Activated T-helper 9 cell treated with anti-CD3 and anti-CD28 coated beads, Interleukin-2, amount 50 U/mL, for 16 hours (primary cell): ENCODE measurements at places on chromosomes 5 and 9.

- DNase-seq = no peak
Observed at GRCh38 chr9:101787891-101788290, 49.4 kb upstream of the GRIN3A start.

- DNase-seq = no peak
Observed at GRCh38 chr9:135779571-135779970, 77.6 kb downstream of the KCNT1 start.

DNA sequence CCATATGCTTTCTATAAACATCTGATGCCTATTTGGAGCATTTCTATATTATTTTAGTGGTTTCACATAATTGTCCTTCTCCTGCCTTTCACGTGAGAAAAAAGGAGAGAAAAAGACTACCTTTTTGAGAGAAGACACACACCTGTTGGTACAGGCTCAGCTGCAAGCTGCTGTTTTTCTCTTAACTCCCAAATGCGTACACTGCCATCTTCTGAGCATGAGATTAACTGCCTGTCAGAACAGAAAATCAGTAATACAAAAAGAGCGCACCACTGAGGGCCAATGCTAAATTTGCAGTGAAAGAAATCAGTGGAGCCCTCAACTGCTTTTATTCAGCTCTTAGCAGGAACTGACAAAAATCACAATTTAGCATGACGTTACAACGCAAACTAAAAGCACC, 54.9 kb downstream of the WDR41 start:
- no peak for DNase-seq

DNA sequence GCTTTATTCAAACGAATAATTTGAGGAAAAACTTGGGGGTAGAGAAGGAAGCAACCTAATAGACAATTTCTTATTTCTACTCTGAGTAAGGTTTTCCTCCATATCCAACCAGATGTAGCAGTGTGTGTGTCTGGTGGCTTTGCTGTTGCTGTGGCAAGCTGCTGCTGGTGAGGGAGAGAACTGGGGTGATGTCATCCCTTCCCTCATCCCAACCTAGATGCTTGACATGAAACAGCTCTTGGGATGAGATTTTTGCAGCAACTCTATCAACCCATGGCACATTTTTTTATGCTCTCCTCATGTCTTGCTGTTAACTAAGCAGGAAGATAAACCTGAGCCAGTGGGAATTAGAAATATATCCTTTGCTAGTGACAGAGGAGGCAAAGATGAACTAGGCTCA, 135.8 kb downstream of the PCSK1 start:
- DNase-seq = no peak

GRCh38 chr5:32098291-32098690, 75.8 kb downstream of the GOLPH3 start:
- no peak for DNase-seq

- no peak for DNase-seq
Observed at GRCh38 chr9:106974341-106974740, 111.4 kb downstream of the ZNF462 start.

- DNase-seq = no peak
Observed at GRCh38 chr5:1785984-1786383, 13.7 kb downstream of the MRPL36 start.

- no peak for DNase-seq
Observed at GRCh38 chr5:78718824-78719223, 70.3 kb upstream of the LHFPL2 start.
